ENCODE measurements at places on chromosomes 7 and 10.

GRCh38 chr7:49771427-49772176 is 1.8 kb upstream of the VWC2 start:
- DNase-seq: no peak

GRCh38 chr10:1154531-1155295 is 98.5 kb downstream of the WDR37 start:
- no peak for DNase-seq

DNA sequence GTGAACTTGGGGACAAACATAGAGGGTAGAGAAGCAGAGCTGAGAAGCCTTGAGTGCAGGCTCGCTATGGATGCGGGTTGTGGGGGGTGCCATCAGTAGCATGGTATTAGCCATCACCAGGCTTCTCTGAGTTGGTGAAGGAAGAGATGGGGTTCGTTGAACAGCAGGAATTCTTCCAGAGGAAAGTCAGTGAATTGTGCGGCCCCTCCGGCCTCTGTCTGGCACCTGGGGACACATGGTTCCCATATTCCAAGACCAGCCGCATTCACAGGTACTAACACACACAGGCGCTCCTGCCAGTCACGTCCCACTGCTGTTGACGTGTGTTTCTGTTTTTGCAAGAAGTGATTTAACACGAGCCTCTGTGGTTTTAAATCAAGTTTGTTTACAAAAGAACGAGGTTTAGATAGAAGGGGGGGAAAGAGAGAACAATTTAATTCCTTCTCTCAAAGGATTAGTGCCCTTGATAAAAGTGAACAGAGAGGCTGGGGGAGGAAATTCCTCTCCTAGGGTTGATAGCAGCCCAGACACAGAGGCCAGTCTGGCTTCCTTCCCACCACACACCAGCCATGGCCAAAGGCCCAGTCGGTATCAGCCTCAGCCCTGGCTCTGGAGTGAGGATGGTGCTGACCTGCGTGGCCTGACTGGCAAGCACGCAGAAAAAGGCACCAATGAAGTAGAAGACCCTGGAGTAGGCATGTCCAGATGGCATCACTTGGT is 252.6 kb upstream of the IGFBP3 start:
- DNase-seq: no peak

DNA sequence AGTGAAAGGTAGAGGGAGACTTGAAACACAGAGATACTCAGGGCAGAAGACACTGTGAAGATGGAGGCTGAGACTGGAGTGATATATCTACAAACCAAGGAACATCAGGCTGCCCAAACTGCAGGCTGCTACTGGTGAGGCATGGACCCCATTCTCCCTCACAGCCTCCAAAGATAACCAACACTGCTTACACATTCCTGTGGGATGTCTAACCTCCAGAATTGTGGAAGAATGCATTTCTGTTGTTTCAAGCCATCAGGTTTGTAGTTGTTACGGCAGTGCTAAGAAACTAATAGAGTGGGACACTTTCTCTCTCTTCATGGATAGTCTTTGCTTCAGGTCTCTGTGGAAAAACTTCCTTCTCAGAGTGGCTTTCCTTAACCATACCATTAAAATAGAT is 182.6 kb upstream of the TMEM106B start:
- no peak for DNase-seq

- DNase-seq: peak; percentile 65
Observed at GRCh38 chr10:13371897-13372470, 23.9 kb upstream of the SEPHS1 start.

DNA sequence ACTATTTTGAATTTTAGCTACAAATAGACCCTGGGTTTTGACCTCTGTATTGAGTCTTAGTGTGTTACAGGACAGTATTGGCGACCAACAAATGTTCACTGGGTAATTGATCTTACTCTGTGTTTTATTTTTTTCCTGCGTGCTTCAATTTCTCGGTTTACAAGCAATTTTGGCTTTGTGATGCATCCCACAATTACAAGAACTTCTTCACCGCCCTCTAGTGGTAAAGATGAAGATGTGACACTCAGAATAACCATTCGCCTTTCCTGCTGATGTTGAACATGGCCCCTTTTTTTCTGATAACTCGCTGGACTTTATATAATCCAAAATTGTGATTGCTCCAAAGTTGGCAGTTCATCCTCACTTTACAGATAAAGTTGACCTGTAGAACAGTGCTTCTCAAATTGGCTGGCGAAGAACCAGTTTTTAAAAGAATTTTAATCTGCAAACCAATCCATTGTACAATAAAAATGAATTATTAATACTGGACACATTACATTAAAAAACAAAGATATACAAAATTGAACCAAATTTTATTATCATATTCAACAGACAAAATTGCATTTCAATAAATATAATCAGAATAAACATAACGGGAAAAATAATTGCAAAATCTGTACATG is 20.2 kb upstream of the SMC3 start:
- peak; percentile 48 for DNase-seq

- DNase-seq: no peak
Observed at GRCh38 chr10:77456414-77456813, 181.2 kb downstream of the KCNMA1 start.

GRCh38 chr7:101686030-101686429 is 56.9 kb upstream of the MYL10 start:
- no peak for DNase-seq

DNA sequence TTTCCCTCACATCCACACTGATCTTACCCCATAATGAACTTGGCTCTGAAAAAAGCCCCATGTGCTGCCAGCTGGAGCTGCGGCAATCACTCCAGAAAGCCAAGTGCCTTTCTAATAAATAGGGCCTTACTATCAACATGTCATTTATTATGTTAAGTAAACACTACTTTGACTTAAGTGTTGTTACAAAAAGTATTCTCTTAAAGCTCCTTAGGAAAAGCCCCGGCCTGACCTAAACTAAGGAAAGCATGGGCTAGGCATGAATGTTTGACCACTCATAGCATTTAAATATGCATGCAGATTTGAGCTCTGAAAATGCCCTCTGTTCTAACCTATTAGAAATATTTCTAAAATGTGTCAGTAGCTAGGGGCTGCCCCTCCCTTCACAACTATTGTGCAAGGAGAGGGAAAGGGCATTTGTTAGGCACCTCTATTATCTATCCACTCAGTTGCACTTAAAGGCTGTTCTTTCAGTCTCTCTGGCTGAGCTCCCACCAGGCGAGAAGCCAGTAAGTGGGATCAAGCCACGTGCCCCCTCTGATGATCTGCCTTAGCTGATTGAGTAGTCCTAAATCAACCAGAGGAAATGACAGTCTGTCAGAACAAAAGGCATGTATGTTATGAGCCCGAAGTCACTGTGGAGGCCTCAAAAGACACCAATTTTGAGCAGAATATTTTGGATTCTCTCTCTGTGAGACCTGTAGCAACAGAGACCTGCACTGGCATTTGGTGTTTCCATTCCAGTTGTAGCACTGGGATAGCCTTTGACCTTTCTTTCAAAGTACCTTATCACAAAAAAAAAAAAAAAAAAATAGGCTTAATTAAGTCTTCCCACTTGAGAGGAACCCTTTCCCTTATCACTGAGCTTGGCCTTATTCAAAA is 77.1 kb downstream of the ITGB8 start:
- no peak for DNase-seq

- DNase-seq: peak; percentile 92
Observed at GRCh38 chr7:22858640-22859561, 36.3 kb upstream of the TOMM7 start.

GRCh38 chr7:43318188-43318770 is 205.8 kb downstream of the HECW1 start:
- no peak for DNase-seq

- DNase-seq: no peak
Observed at GRCh38 chr10:101354328-101355071, 535 bp downstream of the BTRC start.

DNA sequence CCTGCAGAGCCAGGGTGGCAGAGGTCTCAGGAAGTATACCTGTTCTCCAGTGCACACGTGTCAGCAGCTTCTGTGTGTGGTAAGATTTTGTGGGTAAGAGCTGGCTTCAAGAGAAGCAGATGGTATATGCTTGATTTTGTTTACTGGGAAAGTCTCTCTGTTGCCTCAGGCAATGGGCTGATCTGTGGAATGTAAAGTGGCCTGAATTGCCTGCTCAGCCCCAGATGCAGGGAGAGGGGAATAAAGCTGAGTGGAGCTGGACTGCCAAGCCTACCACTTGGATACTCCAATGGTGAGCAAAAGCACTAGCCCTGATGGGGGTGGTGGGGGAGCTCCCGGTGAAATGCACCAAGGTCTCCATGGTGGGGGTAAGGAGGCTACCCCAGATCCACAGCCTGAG is 156.1 kb downstream of the WDR11 start:
- DNase-seq: no peak

GRCh38 chr7:110507832-110508231 is 583.1 kb upstream of the LRRN3 start:
- DNase-seq: no peak

Data from fibroblast of skin of left quadriceps (primary cell).